DMS153 (cell line): ENCODE measurements at places on chromosomes 11 and 22.

DNA sequence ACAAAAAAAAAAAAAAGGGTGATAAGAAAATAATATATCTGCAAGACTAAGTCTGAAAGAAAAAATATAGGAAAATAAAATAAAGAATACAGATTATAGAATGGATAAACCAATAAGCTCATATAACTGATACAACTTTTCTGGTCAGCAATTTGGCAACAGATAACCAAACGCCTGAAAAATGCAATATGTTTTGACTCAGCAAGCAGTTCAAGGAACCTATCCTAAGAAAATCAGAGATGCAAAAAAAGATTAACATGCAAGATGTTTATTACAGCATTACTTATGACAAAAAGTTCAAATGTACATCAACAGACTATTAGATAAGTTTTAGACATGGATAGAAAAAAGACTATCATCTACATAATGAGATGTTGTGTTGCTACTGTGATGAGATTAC lies 27.1 kb upstream of the GAB2 start:
- no peak for DNase-seq

GRCh38 chr11:18493310-18493709 lies 33.4 kb downstream of the TSG101 start:
- DNase-seq = peak; percentile 2

GRCh38 chr22:44802071-44802700 lies 49.8 kb downstream of the ARHGAP8 start:
- DNase-seq = no peak

- DNase-seq = no peak
Observed at GRCh38 chr22:48663297-48663696, 1164.4 kb downstream of the BRD1 start.

DNA sequence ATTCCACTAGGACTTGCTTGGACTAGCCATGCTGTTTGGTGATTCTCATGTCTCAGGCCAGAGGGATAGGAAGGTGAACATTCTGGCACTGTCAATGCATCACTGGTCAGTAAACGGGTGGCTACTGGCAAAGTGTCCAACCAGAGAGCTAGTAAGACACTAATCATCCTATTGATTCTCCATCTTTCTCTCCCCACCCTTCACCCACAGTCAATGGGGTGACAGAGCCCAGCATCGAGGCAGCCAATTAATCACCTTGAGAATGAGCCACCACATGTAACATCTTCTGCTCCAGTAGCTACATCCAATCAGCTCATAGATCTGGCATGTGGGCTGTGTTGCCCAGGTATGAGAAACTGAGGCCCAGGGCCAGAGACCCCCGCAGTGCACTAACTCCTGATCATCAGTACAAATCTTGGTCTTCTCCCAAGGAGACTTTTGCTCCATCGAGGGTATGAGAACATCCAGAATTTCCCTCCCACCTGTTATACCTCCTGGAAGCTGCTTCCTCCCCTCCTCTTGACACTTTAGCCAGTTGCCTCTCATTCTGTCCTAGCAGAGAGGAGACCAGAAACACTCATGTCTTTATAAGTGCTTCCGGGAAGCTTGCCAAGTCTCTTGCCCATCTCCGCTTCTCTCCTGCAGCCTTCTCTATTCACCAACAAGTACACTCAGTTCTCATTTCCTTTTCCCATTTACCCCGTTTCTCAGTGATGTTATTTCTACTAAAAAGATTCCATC lies 17.0 kb downstream of the HTR3A start:
- peak; percentile 81 for DNase-seq

DNA sequence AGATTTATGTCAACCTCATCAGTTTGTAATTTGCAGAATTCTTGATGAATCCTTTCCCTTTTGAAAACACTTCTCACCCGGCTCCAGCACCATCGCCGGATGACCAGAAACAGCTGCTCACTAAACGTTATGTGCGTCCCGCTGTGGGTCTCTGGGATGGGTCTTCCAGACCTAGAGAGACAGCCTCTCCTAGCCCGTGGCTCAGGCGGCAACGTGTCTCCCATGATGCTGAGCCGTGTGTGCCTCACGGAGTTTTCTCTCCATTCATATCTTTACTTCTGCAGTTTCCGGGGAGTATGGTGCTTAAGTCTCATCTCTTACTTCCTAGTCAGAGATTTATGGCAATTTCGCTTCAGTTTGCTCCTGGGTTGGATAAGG lies 25.0 kb upstream of the ACR start:
- DNase-seq = no peak
